ENCODE measurements at places on chromosomes 4 and X.
A peak's percentile ranks its signal among the peaks of the same experiment; 100 is the strongest.

DNA sequence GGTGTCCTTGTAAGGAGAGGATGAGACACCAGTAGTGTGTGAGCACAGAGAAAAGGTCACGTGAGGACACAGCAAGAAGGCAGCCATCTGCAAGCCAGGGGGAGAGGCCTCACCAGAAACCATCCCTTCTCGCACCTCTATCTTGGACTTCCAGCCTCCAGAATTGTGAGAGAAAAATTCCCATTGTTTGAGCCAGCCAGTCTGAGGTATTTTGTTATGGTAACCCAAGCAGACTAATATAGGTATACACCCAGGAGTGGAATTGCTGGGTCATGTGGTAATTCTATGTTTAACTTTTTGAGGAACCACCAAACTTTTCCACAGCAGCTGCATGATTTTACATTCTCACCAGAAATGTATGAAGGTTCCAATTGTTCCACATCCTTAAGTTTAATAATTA is 25.6 kb downstream of the ZDHHC9 start:
- no peak for DNase-seq

GRCh38 chr4:56240554-56241174 is 146.6 kb downstream of the AASDH start:
- no peak for DNase-seq

GRCh38 chr4:188214861-188215260 is 75.6 kb downstream of the TRIML1 start:
- DNase-seq = no peak

DNA sequence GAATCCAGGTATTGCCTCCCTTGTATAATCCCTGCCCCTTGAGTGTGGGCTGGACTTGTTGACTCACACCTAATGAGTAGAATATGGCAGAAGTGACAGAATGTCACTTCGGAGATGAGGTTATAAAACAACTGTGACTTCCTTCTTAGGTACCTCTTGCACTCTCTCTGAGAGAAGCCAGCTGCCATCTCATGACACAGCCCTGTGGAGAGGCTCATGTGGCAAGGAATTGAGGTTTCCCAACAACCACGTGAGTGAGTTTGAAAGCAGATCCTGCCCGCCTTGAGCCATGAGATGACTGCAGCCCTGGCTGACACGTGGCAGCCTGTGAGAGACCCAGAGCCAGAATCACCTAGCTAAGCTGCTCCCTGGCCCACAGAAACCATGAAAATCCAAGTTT is 13.5 kb downstream of the ASB11 start:
- no peak for DNase-seq

GRCh38 chr4:72006586-72006985 is 25.2 kb upstream of the NPFFR2 start:
- no peak for DNase-seq

DNA sequence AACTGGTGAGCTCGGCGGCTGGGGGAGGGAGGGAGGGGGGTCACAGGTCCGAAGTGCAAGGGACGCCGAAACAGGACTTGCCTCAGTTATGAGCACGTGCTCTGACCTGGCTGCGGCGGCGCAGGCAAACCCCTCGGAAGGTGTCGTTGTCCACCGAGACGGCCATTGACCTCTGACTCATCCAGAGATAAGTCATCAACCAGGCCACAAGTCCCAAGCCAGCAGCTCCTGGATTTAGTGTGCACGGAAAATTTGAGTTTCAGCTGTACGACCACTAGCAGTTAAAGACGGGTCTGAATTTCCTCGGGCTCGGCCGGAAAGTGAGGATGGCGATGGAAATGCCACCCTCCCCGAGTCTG is 674 bp downstream of the SH3D19 start:
- DNase-seq = no peak

- DNase-seq = no peak
Measured at GRCh38 chrX:154348646-154349358, 25.6 kb downstream of the FLNA start.

GRCh38 chrX:356385-357034 is 30.2 kb downstream of the PPP2R3B start:
- no peak for DNase-seq

DNA sequence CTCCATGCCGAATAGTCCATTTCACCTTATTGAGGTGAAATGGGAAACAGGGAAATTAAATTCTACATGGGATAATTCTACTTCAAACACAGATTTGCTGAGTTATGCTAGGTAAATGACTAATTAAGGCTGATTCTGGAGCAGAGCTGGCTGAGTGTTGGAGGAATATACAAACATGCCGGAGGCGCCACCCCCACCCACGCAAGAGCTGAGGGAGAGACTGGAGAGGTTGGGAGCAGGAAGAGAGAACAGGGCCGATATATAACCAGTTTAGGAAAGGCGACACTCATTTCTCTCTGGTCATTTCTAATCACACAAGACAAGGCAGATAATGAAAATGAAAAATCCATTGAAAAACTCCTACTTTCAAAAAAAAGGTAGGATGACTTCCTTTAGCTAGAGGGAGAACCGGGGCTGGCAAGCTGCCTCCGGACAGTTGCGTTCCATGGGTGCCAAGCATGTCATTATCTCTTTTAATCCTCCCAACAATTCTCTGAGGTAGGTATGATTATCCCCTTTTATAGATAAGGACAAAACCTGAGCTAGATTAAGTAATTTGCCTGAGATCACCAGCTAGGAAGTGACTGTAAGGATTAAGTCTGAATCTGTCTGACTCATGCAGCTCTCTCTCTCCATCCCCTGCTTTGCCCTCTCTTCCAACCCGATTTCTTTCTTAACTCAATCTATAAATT is 27.6 kb upstream of the CFAP299 start:
- no peak for DNase-seq

- no peak for DNase-seq
Measured at GRCh38 chr4:123350191-123350544, 46.4 kb upstream of the SPRY1 start.

- no peak for DNase-seq
Measured at GRCh38 chrX:390459-390858, 3.8 kb upstream of the PPP2R3B start.

DNA sequence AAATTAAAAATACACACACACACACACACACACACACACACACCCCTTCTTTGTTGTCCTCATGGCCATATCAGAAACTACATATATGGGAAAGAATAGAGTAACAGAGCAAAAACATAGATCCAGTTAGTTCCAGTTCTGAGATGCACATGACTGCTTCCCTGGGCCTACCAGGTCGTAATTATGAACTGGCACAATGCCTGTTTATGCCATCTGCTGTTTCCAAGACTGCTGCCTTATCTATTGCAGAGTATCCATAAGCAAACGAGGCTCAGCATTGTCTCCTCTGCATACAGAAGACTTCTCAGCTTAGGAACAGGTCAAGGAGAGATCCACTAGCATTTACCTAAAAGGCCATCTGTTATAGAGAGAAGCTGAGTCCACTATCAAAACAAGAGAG is 789.0 kb downstream of the TECRL start:
- no peak for DNase-seq

- peak; percentile 20 for DNase-seq
Measured at GRCh38 chr4:13541720-13542576, 2.4 kb downstream of the NKX3-2 start.

DNA sequence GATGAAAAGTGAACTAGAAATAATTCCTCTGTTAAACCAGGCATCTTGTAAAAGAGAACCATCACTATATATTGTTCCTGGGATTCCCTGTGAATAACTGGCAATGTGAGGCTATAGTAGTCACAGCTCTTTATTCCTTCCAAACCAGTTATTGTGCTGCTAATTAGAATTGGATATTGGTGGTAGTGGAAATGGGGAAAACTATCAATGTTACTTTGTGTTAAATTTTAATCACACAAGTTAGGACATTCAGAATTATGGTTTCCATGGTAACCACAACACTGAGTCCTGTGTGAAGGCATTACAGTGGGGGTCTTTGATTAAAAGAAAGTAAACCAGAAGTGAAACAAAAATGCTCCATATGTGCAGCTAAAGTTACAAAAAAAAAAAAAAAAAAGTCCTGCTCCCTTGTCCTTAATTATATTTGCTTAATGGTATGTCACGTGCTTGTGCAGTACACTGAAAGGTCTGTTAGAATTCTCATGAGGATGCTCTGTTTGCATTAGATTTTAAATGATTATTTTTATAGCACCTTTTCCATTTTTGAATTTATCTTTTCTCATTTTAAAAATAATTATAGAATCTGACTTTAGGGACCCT is 200.4 kb downstream of the ADGRL3 start:
- no peak for DNase-seq

DNA sequence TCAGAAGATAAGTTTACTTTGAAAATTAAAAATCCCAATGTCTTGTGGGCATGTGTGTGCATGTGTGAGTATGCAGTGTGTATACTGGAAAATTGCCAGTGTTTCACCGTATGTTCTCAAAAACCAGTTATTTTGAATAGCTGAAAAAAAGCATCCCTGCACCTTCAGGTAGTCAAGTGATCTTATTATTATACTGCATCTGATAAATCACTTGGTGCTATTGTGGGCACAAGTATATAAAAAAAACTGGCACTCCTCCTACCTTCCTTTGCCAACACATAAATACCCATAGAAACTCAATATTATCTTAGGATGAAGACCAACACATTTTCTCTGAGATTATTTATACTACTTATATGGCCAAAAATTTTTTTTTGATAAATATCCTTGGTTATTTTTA is 91.5 kb upstream of the MAP9 start:
- DNase-seq = no peak

- DNase-seq = no peak
Measured at GRCh38 chr4:128803783-128804182, 5.7 kb upstream of the JADE1 start.

GRCh38 chr4:110091434-110092140 is 106.8 kb downstream of the ELOVL6 start:
- DNase-seq = no peak

- no peak for DNase-seq
Measured at GRCh38 chrX:139106069-139106468, 394.6 kb upstream of the FGF13 start.

- no peak for DNase-seq
Measured at GRCh38 chr4:154631828-154632227, 19.4 kb upstream of the FGG start.

- DNase-seq = peak; percentile 1
Measured at GRCh38 chr4:124018383-124019317, 622.1 kb downstream of the SPRY1 start.

GRCh38 chr4:110128472-110128919 is 69.9 kb downstream of the ELOVL6 start:
- no peak for DNase-seq

GRCh38 chrX:48071064-48071985 is at the start of gene ZNF630:
Gene ZNF630 (minus strand): TSS chrX:48071640. CDS start chrX:48066886, 4,754 bp downstream.
- peak; percentile 65 for DNase-seq

All from CD4-positive, alpha-beta T cell treated with Interleukin-2 at 100 ng/mL for 4 hours (primary cell).